Activated naive CD4-positive, alpha-beta T cell treated with anti-CD3 and anti-CD28 coated beads for 36 hours (primary cell): ENCODE measurements at places on chromosomes 6 and 20. TPM values are rescaled to one million over a fixed set of nuclear protein-coding genes. Genes with fewer than 3 reads are reported as not detected.

DNA sequence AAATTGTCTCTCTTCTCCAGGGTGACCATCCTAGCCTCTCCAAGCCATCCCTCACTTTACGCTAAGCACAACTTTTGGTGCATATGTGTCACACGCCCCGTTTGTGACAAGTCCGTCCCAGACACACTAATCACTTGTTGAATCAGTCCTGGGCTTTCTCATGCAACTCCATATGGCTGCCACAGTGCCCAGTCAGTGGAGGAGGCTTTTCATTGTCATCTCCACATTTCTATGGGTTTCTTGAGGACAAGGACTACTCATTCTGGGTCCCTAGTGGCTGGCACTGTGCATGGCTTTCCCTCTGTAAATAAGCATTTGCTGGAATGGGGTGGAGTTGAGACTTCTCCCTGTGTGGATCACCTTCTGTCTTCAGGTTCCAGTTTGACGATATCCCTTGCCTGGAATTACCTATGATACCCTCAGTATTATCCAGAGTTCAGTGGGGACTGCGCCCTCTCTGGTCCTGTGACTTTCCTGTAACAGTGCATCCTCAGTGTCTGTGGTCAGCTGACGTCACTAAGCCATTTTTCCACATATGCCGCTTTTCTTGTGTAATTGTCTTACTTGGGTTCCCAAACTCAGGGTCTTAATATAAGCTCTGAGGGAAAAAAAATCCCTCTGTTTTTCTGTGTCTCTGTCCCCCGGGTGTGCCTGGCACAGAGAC, 59.8 kb upstream of the MYL9 start:
- peaks cover 23% of the 10 kb centered on the region for H3K4me1 ChIP-seq
- no peak overlapping the region for H3K4me3 ChIP-seq
- DNase-seq = no peak
- H3K27me3 ChIP-seq = no peaks in the 10 kb centered on the region
- no peaks in the 10 kb centered on the region for H3K36me3 ChIP-seq

DNA sequence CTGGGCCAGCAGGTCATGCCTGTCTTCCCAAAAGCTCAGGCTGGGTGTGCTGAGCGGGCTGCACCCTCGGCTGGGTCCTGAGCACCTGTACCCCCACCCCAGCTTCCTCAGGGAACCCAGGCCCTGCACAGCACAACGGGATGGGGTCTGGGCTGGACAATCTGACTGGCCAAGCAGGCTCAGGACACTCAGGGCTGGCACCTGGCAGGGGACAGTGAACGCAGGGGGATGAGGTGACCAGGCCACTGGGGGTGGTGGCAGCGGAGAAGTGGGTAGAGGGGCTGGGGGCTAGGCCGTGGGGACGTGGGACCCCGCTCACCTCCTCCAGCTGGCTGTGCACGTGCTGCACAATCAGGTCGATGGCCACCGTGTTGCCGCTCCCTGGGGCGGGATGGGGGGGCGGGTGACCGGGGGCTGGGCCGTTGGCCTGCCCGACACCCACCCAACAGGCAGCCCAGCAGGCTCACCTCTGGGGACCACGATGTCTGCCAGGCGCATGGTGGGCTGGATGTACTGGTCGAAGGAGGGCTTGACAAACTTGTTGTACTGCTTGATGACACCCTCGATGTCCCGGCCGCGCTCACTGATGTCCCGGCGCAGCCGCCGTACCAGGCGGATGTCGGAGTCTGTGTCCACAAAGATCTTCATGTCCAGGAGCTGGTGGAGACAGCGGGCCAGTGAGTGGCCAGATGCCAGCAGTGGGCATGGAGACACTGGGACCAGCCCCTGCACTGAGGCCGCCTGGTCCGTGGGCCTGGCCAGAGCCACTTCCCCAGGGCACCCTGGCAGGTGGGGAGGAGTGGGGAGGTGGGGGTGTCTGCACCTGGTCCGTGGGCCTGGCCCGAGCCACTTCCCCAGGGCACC, 11.9 kb downstream of the UCKL1 start:
- H3K36me3 ChIP-seq = peaks cover 13% of the 10 kb centered on the region
- H3K27me3 ChIP-seq = no peaks in the 10 kb centered on the region
- no peak overlapping the region for H3K4me3 ChIP-seq
- peaks cover 34% of the 10 kb centered on the region for H3K4me1 ChIP-seq
- no peak overlapping the region for H3K27ac ChIP-seq

DNA sequence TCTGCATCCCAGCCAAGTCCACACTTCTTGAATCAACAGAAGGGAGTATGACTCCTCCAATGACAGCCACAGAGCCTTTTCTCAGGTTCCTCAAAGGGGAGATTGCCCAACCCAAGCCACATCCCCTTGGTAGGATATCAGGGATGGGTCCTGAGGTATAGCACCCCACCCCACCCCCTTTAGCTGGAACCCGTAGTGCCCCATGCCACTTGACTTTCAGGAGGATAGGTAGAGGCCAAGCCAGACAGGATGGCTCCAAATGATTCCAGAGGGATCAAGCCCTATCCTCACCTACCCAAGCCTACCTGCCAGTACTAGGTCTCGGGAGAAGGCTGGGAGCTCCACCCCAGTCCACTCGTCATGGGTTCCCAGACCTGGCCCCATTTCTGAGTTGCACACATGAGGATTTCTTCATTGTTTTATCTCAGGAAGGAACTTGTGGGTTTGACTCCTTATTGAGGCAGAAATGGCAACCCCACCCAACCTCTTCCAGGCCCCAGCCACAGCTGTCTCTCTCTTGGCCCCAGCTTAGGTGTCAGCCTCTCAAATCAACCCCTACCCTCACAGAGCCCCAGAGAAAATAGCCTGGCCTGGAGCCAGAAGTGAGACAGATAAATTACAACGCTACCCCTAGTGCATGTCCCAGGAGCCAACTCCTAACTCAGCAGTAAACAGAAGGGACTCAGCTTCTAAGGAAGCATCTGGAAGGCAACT, 3.6 kb downstream of the CCND3 start:
- peaks cover 76% of the 10 kb centered on the region for H3K36me3 ChIP-seq
- peaks cover 41% of the 10 kb centered on the region for H3K4me1 ChIP-seq
- H3K27me3 ChIP-seq = no peaks in the 10 kb centered on the region
- H3K27ac ChIP-seq = peak overlapping the region; percentile 99
- DNase-seq = peak; percentile 42

GRCh38 chr6:40356242-40356910, 230.8 kb downstream of the LRFN2 start:
- no peak overlapping the region for H3K4me3 ChIP-seq
- DNase-seq = peak; percentile 10
- no peaks in the 10 kb centered on the region for H3K4me1 ChIP-seq
- no peak overlapping the region for H3K27ac ChIP-seq
- peaks cover 13% of the 10 kb centered on the region for H3K27me3 ChIP-seq

DNA sequence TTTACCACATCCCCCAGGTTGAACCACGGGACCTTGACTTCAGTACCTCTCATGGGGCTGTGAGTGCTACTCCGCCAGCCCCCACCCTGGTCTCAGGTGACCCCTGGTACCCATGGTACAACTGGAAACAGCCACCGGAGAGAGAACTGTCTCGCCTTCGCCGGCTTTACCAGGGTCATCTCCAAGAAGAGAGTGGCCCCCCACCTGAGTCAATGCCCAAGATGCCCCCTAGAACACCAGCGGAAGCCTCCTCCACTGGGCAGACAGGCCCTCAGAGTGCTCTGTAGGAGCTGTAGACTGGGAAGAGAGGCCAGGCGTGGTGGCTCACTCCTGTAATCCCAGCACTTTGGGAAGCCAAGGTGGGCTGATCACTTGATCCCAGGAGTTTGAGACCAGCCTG, 1.2 kb upstream of the ATAT1 start:
- H3K36me3 ChIP-seq = peaks cover 36% of the 10 kb centered on the region
- H3K4me3 ChIP-seq = no peak overlapping the region
- H3K27me3 ChIP-seq = no peaks in the 10 kb centered on the region
- no peak for DNase-seq
- H3K27ac ChIP-seq = no peak overlapping the region
- H3K4me1 ChIP-seq = peaks cover 21% of the 10 kb centered on the region

GRCh38 chr6:154156135-154156896, 117.3 kb downstream of the OPRM1 start:
- H3K27me3 ChIP-seq = no peaks in the 10 kb centered on the region
- DNase-seq = peak; percentile 86
- H3K36me3 ChIP-seq = peaks cover 13% of the 10 kb centered on the region
- peak overlapping the region; percentile 60 for H3K4me3 ChIP-seq

DNA sequence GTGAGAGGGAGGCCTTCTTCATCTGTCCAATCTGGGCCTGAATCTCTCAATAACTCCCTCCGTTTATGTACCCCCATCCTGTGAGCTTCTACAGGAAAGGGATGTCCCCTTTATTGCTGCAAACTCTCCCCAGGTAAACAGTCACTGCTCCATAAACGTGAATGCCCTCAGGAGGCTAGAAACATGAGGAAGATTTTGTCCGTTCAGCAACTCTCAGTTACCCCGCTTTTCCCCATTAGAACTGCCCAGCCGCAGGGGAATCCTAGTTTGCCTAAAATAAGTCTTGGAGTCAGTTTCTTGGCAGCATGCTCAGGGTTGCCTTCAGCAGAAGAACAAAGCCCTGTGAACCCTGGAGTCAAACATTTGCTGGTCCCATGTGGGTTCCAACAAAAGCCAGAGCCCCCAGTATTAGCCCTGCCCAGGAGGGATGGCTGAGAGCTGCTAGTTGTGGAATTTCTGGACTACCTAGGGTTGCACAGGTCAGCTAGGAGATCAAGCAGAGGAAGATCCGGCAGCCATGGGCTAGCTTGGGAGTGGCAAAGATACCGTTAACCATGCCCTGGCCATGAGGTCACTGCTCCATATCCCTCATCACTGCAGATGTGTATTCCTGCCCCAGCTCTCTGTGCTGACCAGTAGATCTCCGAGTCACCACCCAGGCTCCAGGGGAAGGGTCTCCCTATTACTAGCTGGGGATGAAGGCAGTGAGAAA, 640 bp downstream of the LRRN4 start:
- peaks cover 8% of the 10 kb centered on the region for H3K4me1 ChIP-seq
- H3K27me3 ChIP-seq = peaks cover 25% of the 10 kb centered on the region
- no peaks in the 10 kb centered on the region for H3K36me3 ChIP-seq
- peak overlapping the region; percentile 34 for H3K4me3 ChIP-seq

GRCh38 chr6:2960935-2961334, 10.4 kb downstream of the SERPINB6 start:
- peaks cover 18% of the 10 kb centered on the region for H3K4me1 ChIP-seq
- DNase-seq = no peak
- H3K36me3 ChIP-seq = peaks cover 2% of the 10 kb centered on the region
- no peaks in the 10 kb centered on the region for H3K27me3 ChIP-seq
- no peak overlapping the region for H3K4me3 ChIP-seq
- no peak overlapping the region for H3K27ac ChIP-seq

- H3K4me1 ChIP-seq = no peaks in the 10 kb centered on the region
- H3K27me3 ChIP-seq = peaks cover 4% of the 10 kb centered on the region
- peak; percentile 32 for DNase-seq
- no peaks in the 10 kb centered on the region for H3K36me3 ChIP-seq
Observed at GRCh38 chr20:46151936-46152335, 33.8 kb downstream of the CD40 start.

GRCh38 chr6:135759831-135760230, 91.7 kb upstream of the PDE7B start:
- H3K27ac ChIP-seq = no peak overlapping the region
- peaks cover 3% of the 10 kb centered on the region for H3K36me3 ChIP-seq
- H3K4me3 ChIP-seq = no peak overlapping the region
- DNase-seq = no peak

DNA sequence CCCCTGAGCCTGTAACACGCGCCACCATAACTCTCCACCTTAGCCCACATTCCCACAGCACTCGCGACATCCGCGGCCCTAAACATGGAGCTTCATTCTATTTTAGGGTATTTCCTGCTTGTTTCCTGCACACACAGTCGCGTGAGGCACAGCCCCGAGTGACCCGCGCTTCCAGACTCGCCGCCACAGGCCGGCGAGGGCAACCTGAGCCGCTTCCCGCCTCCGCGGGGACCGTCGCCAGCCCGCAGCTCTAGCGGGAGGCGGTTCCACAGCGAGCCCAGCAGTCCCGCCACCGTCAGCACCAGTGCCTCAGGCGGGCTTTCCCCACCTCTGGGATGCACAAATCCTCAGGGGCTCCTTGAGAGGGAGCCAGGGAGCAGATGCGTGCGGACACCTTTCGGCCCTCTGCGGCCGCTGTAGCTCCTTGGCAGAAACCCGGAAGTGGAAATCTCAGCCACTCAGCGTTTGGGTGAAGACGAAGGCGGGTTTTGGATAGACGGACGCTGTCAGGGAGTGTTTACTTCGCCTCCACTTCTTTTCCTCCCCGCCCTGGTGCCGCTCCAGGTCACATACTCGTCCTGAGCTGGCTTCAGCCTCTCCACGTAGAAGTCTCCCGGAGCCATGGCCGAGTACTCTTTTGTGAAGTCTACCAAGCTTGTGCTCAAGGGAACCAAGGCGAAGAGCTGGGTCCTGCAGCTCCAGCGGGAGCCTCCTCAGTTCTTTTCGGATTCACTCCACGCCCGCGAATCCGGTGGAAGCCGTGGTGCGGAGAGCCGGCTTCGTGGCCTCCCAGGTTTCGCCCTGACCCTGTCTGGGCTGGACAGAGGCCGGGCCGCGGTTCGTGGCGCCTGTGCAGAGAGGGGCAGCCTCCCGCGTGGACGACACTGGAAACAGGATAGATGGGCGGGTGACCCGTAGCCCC, 2177.4 kb upstream of the DEFB115 start:
- no peaks in the 10 kb centered on the region for H3K4me1 ChIP-seq
- H3K36me3 ChIP-seq = peaks cover 1% of the 10 kb centered on the region
- H3K4me3 ChIP-seq = peak overlapping the region; percentile 66
- H3K27ac ChIP-seq = peak overlapping the region; percentile 30
- DNase-seq = peak; percentile 49
- H3K27me3 ChIP-seq = no peaks in the 10 kb centered on the region

DNA sequence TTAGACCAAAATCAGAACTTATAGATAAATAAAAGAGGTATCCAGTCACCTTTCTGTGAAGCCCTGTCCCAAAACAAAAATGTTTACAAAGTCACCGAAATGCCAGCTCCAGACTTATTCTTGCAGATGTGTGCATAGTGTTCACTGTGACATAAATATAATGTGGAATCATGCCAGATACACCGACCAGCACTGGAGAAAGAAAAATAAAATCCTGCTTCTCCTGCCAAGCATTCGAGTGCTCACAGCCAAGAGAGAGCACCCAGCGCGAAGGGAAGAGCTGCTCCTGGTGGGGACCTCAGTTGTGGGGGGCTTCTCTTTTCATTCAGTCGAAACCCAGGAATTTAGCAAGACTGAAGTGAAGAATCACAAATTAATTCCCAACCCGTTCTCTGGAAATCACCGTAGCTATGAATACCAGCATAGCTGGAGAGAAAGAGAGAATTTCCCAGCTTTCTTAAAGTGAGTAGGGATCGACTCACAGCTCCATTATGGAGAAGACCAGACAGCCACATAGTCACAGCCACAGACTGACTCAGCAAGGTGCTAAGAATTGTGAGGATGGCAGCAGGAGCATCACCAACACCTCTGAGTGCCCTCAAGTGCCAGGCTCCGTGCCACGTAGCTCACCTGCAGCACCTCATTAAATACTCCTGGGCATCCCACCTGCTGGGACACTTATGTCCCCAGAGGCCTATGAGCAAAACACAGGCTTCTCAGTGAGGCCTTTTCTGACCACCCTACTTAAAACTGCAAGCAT, 33.2 kb downstream of the BFSP1 start:
- no peaks in the 10 kb centered on the region for H3K36me3 ChIP-seq
- H3K27me3 ChIP-seq = no peaks in the 10 kb centered on the region
- no peaks in the 10 kb centered on the region for H3K4me1 ChIP-seq
- no peak for DNase-seq
- no peak overlapping the region for H3K4me3 ChIP-seq

The DBNDD2 gene
- 56.7 TPM for total RNA-seq

The WFDC12 gene
- total RNA-seq = not detected

The SYCP2L gene
- not detected for total RNA-seq

The GHRH gene
- not detected for total RNA-seq

The ECT2L gene
- total RNA-seq = not detected

The PROCR gene
- 1.5 TPM for total RNA-seq

The SLC22A3 gene
- not detected for total RNA-seq
